ENCODE measurements at places on chromosomes 2 and 18. TPM values are rescaled to one million over a fixed set of nuclear protein-coding genes. Genes with fewer than 3 reads are reported as not detected.

GRCh38 chr18:70337139-70337972 lies 48.5 kb downstream of the SOCS6 start:
- DNase-seq, result peak; percentile 71

- no peak for DNase-seq
These were observed 61.3 kb upstream of the MYT1L start for GRCh38 chr2:2392332-2392731.

GRCh38 chr2:88329815-88330603 lies 122.5 kb downstream of the FOXI3 start:
- DNase-seq, result no peak

GRCh38 chr18:45617284-45617683 lies 2.0 kb downstream of the SLC14A2 start:
- no peak for DNase-seq

DNA sequence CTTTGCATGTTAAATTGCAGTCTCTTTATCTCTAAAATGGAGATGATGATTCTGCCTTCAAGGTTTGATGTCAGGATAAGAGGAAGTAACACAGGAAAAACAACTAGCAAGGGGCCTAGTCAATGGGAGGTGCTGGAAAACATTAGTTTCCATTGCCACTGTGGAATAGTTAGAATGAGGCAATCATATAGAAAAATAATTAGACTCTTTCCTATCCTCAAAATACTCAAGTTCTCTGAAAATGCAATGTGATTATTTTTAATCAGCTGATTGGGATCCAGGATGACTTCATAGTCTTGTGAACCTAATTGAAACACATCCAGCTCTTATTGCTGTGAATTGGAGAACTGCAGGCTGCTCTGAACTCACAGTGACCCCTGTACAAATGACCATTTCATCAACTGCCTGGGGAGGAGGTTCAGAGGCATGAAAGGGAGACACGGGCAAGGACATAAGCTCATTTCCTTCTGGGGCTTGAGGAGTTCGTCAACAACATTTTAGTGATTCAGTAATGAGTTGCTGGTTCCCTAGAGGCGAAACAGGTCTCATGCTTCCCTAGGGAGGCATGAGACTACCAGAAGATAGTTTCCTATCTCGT lies 422.5 kb downstream of the LPIN1 start:
- DNase-seq, result no peak

- peak; percentile 27 for DNase-seq
These were observed 775 bp downstream of the SNED1 start for GRCh38 chr2:240998995-240999791.

- DNase-seq, result no peak
These were observed 326.2 kb downstream of the EN1 start for GRCh38 chr2:118521272-118521671.

DNA sequence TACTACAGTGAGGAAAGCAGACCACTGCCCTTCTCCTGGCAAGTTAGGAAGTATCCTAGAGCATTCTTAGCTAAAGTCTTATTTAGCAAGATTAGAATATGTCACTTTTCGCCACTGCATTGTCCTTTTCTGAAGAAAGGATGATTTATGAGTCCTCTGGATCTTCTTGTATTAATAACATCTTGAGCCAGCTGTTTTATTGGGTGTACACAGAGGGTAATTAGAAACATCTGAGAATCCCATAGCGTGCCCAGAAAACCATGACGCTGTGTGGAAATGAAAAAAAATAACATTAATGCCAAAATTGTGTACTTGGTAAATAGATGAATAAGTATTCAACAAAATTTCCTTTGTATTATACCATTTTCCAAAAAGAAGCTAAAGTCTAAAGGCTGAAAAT lies 198.7 kb downstream of the LTBP1 start:
- DNase-seq, result no peak

- DNase-seq, result no peak
These were observed 511.4 kb upstream of the MYT1L start for GRCh38 chr2:2842466-2842865.

- DNase-seq, result no peak
These were observed 73.1 kb downstream of the CTIF start for GRCh38 chr18:48611785-48612480.

DNA sequence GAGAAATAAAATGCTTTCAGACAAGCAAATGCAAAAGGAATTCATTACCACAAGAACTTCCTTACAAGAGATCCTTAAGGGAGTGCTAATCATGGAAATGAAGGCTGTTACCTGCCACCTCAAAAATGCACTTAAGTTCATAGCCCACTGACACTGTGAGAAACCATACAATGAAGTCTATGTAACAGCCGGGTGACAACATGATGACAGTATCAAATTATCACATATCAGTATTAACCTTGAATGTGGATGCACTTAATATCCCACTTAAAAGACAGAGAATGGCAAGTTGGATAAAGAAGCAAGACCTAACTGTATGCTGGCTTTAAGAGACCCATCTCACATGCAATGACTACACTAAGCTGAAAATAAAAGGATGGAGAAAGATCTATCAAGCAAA lies 403.4 kb upstream of the MC4R start:
- DNase-seq, result no peak

GRCh38 chr2:170926743-170927297 lies 2.2 kb upstream of the GORASP2 start:
- DNase-seq, result no peak

DNA sequence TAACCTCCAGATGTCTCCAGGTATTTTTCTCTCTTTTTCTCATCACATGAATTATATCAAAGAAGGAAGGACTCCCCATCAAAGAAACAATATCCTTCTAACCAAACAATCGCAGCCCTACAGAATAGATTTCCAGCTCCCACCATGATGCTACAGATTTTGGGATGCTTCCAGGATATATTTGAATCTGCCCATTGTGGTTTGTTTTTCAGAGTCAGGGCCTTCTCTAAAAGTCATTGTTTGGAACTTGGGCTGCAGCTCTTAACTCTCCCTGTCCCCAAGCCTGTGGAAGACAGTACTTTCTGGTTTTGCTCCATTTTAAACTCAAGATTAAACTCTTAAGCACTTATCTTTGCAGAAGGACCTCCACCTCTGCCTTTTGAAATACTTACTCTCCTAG lies 223.2 kb downstream of the PMAIP1 start:
- DNase-seq, result no peak

DNA sequence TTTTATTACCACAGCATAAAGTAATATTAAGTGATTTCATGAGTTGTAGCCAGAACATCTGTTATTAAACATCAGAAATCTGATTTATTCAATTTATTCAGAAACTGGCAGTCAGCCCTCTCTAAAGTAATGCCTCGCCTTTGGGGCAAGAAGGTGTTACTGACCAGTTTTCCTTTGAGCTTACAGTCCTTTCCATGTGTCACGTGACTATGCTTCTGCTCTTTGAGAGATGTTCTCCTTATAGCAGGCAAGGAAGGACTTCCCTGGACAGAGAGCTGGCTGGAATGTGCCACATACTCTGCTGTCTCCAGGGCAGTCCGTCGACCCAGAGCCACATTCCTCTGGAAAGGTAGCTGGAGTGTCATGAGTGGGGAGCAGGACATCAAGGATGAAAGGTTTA lies 119.7 kb downstream of the RDH14 start:
- DNase-seq, result no peak

DNA sequence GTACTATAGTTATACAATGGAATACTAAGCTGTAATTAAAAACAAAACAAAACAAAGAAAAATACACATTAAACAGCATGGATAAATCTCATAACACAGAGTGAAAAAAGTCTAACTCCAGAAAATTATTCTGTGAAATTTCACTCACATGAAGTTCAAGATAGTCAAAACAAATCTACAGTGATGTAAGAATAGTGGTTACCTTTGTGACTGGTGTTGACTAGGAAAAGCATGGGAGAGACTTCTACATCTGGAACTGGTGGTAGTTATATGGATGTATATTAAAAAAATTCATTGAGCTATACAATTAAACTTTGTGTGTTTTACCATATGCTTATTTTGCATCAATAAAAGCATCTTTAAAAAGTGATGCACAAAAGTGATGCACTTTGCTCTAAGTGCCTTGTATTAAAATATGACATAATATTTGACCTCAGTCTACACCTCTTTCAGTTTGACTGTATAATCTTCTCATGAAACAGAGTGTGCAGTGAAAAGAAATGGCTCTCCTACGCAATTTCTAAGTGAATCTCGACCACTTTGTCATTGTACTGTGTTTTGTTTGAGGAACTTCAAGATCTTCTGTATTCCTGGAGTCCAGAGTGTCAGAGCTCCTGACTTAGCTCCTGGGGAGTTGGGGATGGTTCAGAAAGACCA lies 28.0 kb downstream of the STAT4 start:
- no peak for DNase-seq

DNA sequence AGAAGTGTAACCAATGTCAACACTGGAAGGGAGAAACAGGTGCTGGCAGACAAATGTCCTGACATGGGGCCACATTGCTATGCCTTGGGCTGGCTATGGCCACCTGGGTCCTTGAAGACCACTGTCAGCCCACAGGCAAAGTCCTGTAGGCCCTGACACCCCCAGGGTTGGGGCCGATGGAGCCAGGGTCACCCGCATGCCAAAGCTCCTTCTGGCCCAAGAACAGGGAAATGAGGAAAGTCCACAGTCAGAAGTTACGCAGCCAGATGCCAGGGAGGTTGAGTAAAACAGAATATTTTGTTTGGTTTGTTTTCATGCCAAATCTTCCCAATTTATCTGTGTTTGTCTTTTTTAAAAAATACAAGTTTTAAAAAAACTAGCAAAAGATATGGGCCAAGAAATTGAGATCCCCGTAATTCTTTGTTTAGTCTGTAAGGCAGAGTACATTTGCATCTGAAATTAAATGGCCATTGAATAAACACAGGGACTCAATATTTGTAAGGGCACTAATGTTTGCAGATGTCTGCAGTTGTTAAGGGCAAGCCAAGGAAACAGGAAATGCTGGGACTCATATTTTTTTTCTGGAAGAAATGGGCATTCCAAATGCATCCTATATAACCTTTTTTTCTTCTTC lies 186.4 kb downstream of the FAM210A start:
- no peak for DNase-seq

DNA sequence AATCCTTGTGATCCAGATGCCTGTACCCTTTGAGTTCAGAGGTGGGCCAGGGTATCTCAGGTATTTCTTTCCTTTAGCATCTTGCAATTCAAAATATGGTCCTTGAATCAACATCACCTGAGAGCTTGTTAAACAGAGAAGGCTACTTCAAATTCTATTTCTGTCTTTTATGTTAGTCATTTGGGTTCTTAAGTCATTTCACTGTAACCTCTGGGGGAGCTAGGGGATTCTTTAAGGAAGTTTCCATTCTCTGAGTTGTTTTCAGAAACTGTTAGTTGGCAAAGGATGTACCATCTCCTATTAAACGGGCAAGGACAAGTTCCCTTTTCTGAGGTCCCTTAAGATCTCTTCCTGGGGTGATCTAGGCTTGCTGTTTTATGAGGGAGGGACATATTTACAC lies 16.6 kb downstream of the CFLAR start:
- no peak for DNase-seq

DNA sequence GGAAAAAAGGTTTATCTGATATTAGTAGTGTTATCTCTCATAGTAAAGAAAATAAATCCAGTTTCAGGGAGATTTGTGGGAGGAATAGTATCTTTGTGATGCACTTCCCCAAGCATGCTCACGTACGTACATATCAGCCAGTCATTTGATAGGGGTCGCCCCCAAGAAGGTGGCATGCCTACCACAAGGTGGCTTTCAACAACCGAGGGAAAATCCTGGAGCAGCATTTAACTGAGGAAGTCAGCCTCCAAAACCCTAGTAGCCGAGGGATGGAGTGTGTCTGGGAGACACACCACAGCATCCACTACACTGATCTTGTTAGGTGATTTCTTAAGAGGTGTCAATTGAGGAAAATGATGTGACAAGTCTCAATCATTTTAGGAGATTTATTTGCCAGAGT lies 623.9 kb downstream of the NYAP2 start:
- DNase-seq, result no peak

DNA sequence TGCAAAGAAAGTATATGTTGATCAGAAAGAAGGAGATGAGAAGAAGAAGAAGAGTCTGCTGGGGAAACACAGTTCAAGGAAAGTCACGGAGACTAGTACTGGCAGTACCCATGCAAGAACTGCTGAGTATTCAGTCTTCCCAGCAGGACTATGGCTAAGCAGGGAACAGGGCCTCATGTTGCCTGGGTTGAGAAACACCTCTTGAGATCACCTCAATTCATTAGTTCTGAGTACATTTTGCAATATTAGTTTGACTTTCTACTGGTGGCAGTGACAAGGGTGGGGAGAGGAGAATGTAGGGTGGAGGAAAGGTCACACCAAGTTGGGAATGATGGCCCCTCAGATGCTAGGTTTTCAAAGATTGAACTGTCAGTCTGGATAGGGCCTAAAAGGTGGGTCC lies 50.5 kb downstream of the MRPL33 start:
- no peak for DNase-seq

DNA sequence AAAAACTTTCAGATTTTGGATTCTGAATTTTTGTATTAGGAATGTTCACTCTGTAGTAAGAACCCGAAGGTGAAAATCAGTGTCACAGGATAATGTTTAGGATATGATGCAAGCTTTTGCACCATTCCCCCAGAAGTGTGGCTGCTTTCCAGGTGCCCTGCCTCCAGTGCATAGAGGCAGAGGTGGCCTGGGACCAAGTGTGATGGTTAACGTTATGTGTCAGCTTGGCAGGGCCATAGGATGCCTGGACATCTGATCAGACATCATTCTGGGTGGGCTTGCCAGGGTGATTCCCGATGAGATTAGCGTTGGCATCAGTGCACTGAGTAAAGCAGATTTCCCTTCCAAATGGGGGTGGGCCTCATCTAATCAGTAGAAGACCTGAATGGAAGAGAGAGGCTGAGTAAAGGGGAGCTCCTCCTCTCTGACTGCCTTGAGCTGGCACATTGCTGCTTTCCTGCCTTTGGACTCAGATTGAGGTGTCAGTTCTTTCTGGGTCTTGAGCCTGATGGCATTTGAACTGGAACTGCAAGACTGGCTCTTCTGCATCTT lies 177.4 kb upstream of the HS6ST1 start:
- no peak for DNase-seq

DNA sequence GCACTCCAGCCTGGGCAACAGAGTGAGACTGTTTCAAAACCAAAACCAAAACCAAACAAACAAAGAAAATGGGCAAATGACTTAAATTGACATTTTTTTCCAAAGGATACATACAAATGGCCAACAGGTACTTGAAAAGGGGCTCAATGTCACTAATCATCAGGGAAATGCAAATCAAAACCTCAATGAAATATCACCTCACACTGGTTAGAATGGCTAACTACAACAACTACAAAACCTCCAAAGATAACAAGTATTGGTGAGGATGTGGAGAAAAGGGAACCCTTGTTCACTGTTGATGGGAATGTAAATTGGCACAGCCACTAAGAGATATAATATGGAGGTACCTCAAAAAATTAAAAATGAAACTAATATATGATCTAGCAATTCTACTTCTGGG lies 213.2 kb upstream of the HS6ST1 start:
- no peak for DNase-seq

EIF4E2 gene
- 54.4 TPM for polyA plus RNA-seq

UBXN2A gene
- 13.8 TPM for polyA plus RNA-seq

THSD7B gene
- not detected for polyA plus RNA-seq

PLEK gene
- 0.11 TPM for polyA plus RNA-seq

PFN4 gene
- polyA plus RNA-seq, result not detected

LAMA3 gene
- not detected for polyA plus RNA-seq

REG1B gene
- polyA plus RNA-seq, result not detected

CNOT11 gene
- 54.2 TPM for polyA plus RNA-seq

MC2R gene
- polyA plus RNA-seq, result not detected

SLC40A1 gene
- 42.2 TPM for polyA plus RNA-seq

KCNF1 gene
- polyA plus RNA-seq, result not detected

NMUR1 gene
- 0.15 TPM for polyA plus RNA-seq

XDH gene
- not detected for polyA plus RNA-seq

NT5C1B gene
- polyA plus RNA-seq, result not detected

Data from K562 (cell line).